ENCODE measurements at places on chromosomes 7 and 10.

- no peak for DNase-seq
- peaks cover 15% of the 10 kb centered on the region for H3K4me1 ChIP-seq
- H3K27me3 ChIP-seq: peaks cover 23% of the 10 kb centered on the region
Observed at GRCh38 chr10:133326745-133327650, 9.7 kb downstream of the CALY start.

DNA sequence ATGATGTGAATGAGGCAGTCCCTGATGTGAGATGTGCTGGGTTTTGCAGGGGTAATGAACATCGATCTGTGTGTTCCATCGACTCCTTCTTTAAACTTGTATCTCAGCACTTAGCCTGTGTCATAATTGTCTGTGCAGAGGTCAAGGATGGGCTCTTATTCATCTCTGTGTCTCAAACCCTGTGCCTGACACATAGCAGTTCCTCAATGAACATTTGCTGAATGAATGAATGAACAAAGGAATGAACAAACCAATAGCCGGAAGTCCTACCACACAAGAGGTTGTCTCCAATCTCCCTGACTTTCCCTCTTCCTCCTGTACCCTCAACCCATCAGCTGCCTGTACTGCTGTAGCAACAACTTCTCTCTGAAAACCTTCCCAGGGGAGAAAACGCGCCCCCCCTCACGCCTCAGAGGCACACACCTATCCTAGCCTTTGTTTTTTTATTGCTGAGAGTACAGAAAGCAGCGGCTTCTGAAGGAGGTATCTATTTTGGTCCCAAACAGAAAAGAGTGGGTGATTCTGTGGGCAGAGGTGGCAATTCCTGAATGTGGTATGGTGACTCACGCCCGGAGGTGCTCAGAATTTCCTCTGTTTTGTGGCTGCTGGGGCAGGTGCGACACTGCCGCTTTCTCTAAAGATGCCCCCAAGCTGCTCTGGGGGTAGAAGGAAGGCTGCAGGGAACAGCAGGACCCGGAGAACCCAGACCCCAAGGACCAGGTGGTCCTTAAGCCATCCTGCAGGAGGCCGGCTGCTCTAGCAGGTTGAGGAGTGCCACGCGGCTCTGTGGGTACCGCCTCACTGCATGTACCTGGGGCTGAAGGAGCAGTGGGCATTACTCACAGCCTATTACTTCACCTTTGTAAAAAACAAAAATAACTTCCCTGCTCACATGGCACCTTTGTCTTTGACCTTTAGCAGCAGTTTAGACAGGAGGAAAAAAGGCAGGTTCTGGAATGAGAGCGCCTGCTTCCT, 9.6 kb downstream of the IL2RA start:
- no peaks in the 10 kb centered on the region for H3K36me3 ChIP-seq
- no peak overlapping the region for H3K27ac ChIP-seq
- peaks cover 3% of the 10 kb centered on the region for H3K27me3 ChIP-seq
- no peak overlapping the region for H3K4me3 ChIP-seq
- H3K4me1 ChIP-seq: no peaks in the 10 kb centered on the region

GRCh38 chr7:7808626-7809025, 90.2 kb upstream of the RPA3 start:
- no peak overlapping the region for H3K27ac ChIP-seq
- no peak for DNase-seq
- H3K27me3 ChIP-seq: no peaks in the 10 kb centered on the region
- no peak overlapping the region for H3K4me3 ChIP-seq
- peaks cover 14% of the 10 kb centered on the region for H3K4me1 ChIP-seq
- H3K36me3 ChIP-seq: no peaks in the 10 kb centered on the region

- DNase-seq: no peak
- H3K36me3 ChIP-seq: no peaks in the 10 kb centered on the region
- H3K27ac ChIP-seq: no peak overlapping the region
- no peak overlapping the region for H3K4me3 ChIP-seq
Observed at GRCh38 chr10:32981760-32982159, 23.7 kb upstream of the ITGB1 start.

GRCh38 chr10:93091960-93092359, 18.3 kb downstream of the CYP26A1 start:
- H3K36me3 ChIP-seq: no peaks in the 10 kb centered on the region
- H3K4me3 ChIP-seq: no peak overlapping the region
- no peaks in the 10 kb centered on the region for H3K4me1 ChIP-seq
- H3K27me3 ChIP-seq: no peaks in the 10 kb centered on the region
- no peak overlapping the region for H3K27ac ChIP-seq

GRCh38 chr10:93554760-93555432, 11.6 kb upstream of the FFAR4 start:
- H3K27ac ChIP-seq: no peak overlapping the region
- H3K36me3 ChIP-seq: no peaks in the 10 kb centered on the region
- no peaks in the 10 kb centered on the region for H3K4me1 ChIP-seq
- no peaks in the 10 kb centered on the region for H3K27me3 ChIP-seq
- H3K4me3 ChIP-seq: no peak overlapping the region
- DNase-seq: peak; percentile 76

DNA sequence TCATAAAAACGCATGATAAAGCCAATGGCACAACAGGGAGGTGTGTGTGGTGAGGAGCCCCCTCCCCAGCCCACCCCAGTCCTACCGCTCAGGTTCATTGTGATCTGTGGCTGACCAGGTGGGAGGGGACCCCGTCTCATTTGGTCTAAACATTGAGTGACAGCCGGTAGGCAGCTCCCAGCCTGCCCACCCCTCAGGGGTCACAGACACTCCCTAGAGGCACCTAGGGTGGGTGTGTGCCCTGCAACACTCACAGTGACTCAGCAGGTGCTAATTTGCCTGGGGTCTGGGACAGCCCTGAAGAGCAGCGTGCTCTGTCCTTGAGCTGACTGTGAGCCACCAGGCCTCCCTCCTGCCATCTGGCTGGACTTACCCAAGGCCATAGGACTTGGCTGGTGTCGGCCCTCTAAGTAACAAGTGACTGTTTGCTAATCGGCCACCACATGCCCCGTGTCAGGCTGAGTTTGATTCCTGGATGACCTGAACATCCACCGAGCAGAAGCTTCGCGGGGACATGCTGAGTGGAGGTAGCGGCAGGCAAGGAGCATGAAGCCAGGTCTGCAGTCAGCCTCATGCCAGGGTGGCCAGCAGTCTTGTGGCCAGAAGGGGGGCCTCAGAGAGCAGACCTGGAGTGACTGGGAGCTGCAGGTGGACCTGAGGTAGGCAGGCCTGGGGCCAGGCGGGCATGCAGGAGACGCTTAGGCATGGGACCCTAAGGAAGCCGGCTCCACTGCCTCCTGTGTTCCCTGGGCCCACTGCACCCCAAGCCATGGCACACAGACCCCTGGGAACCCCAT, 282.3 kb upstream of the SHH start:
- peaks cover 9% of the 10 kb centered on the region for H3K27me3 ChIP-seq
- H3K36me3 ChIP-seq: no peaks in the 10 kb centered on the region
- H3K4me3 ChIP-seq: no peak overlapping the region
- no peak overlapping the region for H3K27ac ChIP-seq
- DNase-seq: no peak
- no peaks in the 10 kb centered on the region for H3K4me1 ChIP-seq

DNA sequence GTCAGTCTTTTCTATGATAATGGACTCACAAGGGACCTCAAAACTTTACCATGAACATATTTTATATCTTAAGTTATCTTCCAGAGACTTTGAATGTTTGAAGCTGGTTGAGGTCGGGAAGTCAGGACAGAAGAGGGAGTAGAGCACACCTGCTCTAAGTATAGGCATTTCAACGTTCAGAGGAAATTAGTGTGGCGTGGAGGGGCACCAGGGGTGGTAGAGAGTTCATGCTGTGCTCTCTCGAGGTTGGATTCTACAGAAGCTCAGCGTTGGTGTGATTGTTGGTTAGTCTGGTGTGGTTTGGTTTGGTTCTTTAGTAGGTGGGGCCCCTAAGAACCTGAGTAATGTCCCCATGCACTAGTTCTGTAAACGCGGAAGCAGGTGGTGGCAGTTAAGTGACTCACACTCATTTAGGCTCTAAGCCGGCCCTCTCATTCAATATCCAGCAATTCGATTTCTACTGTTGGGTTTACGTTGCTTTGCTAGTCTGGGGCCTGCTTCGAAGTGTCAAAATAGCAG, 19.8 kb downstream of the CNTNAP2 start:
- no peak overlapping the region for H3K27ac ChIP-seq
- no peaks in the 10 kb centered on the region for H3K36me3 ChIP-seq
- no peaks in the 10 kb centered on the region for H3K27me3 ChIP-seq
- no peak for DNase-seq
- no peak overlapping the region for H3K4me3 ChIP-seq

GRCh38 chr7:39656415-39656814, 33.0 kb downstream of the RALA start:
- no peak overlapping the region for H3K27ac ChIP-seq
- no peak overlapping the region for H3K4me3 ChIP-seq
- H3K4me1 ChIP-seq: no peaks in the 10 kb centered on the region
- no peaks in the 10 kb centered on the region for H3K27me3 ChIP-seq
- no peaks in the 10 kb centered on the region for H3K36me3 ChIP-seq
- DNase-seq: no peak

DNA sequence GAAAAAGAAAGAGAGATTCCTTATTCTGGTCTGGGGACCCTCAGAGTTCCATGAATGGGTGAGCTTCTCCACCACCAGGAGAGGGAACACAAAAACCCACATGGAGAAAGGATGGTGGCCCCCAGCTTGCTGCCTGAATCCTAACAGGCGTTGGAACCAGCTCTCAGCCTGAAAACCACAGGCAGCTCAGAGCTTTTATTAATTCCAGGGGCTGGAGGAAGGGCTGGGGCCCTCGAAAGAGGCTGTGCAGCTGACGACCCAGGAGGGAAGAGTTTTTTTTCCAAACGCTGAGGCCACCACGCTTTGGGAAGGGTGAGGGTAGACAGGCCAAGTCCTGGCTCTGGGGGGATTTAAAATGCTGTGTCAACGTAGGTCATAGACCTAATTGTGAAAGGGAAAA, 10.8 kb upstream of the ELN start:
- no peak overlapping the region for H3K27ac ChIP-seq
- H3K36me3 ChIP-seq: no peaks in the 10 kb centered on the region
- DNase-seq: no peak
- no peak overlapping the region for H3K4me3 ChIP-seq
- no peaks in the 10 kb centered on the region for H3K27me3 ChIP-seq
- H3K4me1 ChIP-seq: no peaks in the 10 kb centered on the region

DNA sequence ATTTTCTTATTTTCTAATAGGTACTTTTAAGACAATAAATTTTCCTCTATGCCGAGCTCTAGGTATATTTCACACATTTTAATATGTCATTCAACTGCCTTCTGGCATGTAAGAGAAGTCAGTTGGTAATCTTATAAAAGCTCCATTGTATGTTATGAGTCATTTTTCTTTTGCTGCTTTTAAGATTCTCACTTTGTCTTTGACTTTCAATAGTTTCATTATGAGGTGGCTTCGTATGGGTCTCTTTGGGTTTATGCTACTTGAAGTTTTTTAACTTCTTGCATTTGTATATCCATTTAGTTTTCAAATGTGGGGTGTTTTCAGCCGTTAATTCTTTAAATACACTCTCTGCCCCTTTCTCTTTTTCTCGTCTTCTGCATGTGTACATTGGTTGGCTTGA, 80.5 kb downstream of the ABCA13 start:
- H3K4me3 ChIP-seq: no peak overlapping the region
- H3K36me3 ChIP-seq: no peaks in the 10 kb centered on the region
- H3K27ac ChIP-seq: no peak overlapping the region
- no peak for DNase-seq

- H3K27ac ChIP-seq: no peak overlapping the region
- H3K4me3 ChIP-seq: no peak overlapping the region
- peaks cover 7% of the 10 kb centered on the region for H3K4me1 ChIP-seq
- no peak for DNase-seq
- H3K27me3 ChIP-seq: no peaks in the 10 kb centered on the region
Observed at GRCh38 chr10:36803229-36803628, 322.2 kb upstream of the ANKRD30A start.

DNA sequence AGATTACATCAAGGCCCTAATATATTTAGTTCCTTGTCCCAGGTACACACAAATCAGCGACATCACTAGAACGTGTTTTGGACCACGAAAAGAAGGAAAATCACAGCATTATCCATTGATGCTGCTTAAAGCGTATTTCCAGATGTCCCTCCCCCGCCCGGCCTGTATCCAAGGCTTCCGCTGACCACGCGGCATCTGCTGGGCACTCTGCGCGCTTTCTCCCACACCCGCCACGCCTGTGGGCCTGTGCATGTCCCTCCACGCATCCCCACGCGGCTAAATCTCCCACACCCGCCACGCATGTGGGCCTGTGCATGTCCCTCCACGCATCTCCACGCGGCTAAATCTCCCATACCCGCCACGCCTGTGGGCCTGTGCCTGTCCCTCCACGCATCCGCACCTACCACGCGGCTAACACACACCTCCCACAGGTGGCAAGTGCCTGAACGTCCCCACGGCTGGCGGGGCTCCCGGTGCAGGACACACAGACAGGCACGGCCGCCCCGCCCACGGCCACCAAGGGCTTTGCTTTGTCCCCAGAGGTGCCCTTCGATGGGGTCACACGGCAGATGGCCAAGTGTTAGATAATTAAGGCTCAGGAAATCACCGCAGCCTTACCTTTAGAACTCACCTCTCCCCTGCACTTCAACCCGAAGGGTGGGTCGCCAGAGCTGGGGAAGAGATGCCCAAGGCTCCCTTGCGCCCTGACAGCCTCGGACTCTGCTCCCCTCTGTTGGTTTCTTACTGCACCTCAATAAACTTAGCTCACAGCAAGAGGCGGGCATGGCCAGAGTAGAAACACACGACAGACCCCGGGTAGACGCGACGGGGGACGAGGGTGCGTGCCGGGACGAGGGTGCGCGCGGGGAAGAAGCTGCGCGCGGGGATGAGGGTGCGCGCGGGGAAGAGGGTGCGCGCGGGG, 49.5 kb downstream of the DIP2C start:
- no peaks in the 10 kb centered on the region for H3K36me3 ChIP-seq
- H3K4me1 ChIP-seq: no peaks in the 10 kb centered on the region
- no peak for DNase-seq
- H3K27me3 ChIP-seq: no peaks in the 10 kb centered on the region

DNA sequence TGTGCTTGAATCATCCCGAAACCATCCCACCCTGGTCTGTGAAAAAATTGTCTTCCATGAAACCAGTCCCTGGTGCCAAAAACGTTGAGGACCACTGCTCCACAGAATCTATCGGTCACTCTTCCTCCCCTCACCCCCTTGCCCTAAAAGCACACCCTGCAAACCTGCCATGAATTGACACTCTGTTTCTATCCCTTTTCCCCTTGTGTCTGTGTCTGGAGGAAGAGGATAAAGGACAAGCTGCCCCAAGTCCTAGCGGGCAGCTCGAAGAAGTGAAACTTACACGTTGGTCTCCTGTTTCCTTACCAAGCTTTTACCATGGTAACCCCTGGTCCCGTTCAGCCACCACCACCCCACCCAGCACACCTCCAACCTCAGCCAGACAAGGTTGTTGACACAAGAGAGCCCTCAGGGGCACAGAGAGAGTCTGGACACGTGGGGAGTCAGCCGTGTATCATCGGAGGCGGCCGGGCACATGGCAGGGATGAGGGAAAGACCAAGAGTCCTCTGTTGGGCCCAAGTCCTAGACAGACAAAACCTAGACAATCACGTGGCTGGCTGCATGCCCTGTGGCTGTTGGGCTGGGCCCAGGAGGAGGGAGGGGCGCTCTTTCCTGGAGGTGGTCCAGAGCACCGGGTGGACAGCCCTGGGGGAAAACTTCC, 784 bp upstream of the SERPINE1 start:
- no peaks in the 10 kb centered on the region for H3K36me3 ChIP-seq
- no peak for DNase-seq
- H3K27me3 ChIP-seq: no peaks in the 10 kb centered on the region
- no peak overlapping the region for H3K27ac ChIP-seq

- H3K27me3 ChIP-seq: peaks cover 3% of the 10 kb centered on the region
- H3K27ac ChIP-seq: no peak overlapping the region
- no peaks in the 10 kb centered on the region for H3K4me1 ChIP-seq
- no peaks in the 10 kb centered on the region for H3K36me3 ChIP-seq
Observed at GRCh38 chr10:25666276-25666675, 267.8 kb upstream of the MYO3A start.

- H3K27me3 ChIP-seq: no peaks in the 10 kb centered on the region
- H3K36me3 ChIP-seq: no peaks in the 10 kb centered on the region
- DNase-seq: peak; percentile 34
Observed at GRCh38 chr10:36526033-36526432, 599.4 kb upstream of the ANKRD30A start.

Measured in A673 (cell line).